Activated CD4-positive, alpha-beta T cell treated with anti-CD3 and anti-CD28 coated beads, Interleukin-2, amount 10 ng/mL, durations not matched to agents 24 days and 14 days (primary cell): ENCODE measurements at places on chromosomes 12 and 14. TPM values are rescaled to one million over a fixed set of nuclear protein-coding genes. Genes with fewer than 3 reads are reported as not detected.

GRCh38 chr12:57552306-57552651 lies 2.4 kb downstream of the KIF5A start:
- no peak for DNase-seq

- no peak for DNase-seq
Observed at GRCh38 chr12:66571361-66571915, 107.4 kb downstream of the GRIP1 start.

- no peak for DNase-seq
Observed at GRCh38 chr14:58281969-58282368, 16.4 kb upstream of the ARID4A start.

DNA sequence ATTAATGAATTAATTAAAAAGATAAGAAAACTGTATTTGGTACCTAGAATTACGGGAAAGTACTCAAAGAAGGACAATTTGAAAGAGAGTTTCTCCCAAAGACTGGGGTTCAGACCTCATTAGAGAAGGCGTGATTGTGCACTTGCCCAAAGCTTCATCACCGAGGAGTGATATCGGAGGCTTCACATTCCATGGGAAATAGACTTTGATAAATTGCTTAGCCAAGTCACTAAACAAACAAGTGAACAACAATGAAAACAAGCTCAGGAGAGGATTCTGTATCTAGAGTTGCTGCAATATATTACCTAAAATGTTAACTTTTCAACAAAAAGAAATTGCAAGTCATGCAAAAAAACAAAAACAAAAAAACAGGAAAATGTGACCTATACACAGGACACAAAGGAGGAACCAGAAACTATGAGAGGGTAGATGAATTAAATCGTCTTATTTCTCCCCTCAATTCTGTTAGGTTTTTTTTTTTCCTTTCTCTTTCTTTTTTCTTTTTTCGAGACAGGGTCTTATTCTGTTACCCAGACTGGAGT lies 3.4 kb downstream of the SPATA7 start:
- DNase-seq = no peak

GRCh38 chr12:64236549-64236948 lies 14.5 kb upstream of the KICS2 start:
- no peak for DNase-seq

DNA sequence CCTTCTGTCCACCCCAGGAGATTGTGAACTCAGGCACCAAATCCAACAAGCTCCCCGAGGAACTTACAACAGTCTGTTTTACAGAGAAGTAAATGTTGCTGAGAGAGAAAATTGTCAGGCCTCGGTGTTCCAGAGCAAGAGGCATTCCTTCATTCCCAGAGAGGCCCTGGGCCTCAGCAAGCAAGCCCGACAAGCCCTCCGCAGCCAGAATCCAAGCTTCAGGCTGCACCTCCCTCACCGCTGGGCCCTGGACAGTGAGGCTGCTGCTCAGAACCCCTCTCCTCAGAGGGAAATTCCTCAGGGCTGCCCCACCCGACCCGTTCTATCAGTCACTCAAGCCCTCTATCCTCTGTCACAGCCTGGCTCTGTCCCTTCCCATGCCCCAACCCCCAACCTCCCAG lies 56.4 kb downstream of the ZFP36L1 start:
- DNase-seq = no peak

GRCh38 chr12:127925971-127926370 lies 341.0 kb upstream of the TMEM132C start:
- no peak for DNase-seq

- no peak for DNase-seq
Observed at GRCh38 chr14:20428010-20428365, 8.0 kb downstream of the KLHL33 start.

DNA sequence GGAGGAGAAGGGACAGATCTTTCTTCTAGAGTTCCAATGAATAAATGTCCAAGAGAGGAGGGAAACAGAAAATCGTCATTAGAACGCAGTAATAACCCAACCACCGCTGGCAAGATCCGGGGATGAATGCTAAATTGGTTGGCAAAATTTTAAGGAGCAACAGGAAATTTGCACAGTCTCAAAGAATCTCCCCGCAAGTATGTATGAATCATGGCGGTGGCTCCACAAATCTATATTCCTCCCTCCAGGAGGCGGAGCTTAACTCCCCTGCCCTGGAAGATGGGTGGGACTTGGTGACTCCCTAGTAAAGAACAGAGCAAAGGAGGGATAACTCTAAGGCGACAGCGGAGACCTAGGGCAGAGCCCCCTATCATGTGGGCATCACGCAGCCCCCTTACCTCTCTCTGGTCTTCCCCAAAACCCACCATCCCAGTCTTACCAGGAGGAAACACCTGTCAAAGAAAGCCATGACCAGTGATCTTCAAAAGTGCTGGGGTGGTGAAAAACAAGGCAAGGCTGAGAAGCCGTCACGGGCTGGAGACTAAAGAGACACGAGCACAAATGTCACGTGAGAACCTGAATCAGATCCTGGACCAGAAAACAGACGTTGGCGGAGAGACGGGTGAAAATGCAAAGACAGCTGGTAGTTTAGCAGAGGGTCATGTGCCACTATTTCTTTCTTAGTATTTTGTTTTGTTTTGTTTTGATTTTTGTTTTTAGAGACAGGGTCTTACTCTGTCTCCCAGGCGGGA lies 125.8 kb downstream of the NCOR2 start:
- no peak for DNase-seq

- no peak for DNase-seq
Observed at GRCh38 chr14:99503848-99504453, 22.7 kb downstream of the CCNK start.

GRCh38 chr12:57483466-57483865 lies 3.8 kb upstream of the ARHGAP9 start:
- no peak for DNase-seq

DNA sequence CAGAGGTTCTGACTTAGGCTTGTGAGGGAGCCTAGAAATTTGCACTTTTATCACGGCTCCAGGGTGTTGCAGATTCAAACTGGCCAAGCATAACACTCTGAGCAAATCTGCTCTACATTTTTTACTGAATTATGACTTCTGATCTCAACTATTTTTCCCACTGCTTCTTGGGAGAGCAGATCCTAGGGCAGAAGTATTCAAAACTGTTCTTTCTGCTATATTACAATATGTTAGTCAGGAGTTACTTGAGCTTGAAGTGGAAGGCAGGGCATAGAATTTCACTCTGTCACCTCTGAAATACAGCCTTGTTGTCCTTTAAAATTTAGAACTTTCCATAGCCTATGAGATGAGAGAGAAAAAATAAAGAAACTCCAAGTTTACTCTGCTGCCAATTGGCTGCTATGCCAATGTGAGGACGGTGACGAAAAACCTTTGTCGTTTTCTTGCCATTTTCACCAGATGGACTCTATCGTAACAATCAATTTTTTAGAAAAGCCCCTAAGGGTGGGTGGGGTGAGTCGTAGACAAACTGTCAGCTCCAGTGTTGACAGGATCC lies 16.4 kb upstream of the KERA start:
- DNase-seq = no peak

GRCh38 chr14:67940486-67941455 lies 121.2 kb downstream of the RAD51B start:
- DNase-seq = no peak

DNA sequence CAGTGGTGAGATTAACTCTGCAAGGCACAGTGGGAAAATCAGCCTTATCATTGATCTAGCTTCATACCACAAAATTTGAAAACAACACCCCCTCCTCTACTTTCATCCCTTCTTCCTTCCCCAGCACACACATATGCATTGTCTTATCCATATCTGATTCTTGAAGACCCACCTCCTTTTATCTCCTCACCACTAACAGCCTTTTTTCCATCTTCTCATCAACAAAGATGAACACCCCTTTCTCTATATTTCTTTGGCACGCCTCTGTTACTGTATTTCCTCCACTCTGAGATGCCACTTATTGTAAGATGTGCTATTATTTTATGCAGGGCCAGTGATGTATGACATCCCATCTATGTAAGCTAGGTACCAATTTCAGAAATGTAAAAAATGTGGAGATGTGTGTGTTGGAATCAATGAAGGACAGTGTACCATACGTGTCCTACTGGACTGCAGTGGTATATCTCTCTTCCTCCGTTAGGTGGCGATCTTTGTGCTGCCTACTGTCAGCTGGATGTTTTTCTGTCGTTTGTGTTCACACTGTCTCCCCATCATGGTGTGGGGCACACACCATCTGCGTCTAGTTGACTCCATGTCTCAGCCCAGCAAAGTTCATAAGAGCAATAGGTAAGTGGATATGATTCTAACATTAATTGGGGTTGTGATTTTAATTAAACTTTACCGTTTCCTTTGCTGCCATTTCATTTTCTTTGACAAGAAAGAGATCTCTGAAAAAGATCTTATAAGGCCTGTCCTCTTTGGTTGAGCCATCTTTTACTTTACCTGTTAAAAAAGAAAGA lies 24.0 kb downstream of the CCDC38 start:
- DNase-seq = peak; percentile 84

GRCh38 chr12:119877639-119877948 lies 474 bp upstream of the CIT start:
- DNase-seq = no peak

GRCh38 chr12:122860040-122860853 lies 25.0 kb downstream of the HIP1R start:
- DNase-seq = peak; percentile 94

GRCh38 chr14:96126339-96126782 lies 78.3 kb upstream of the BDKRB2 start:
- DNase-seq = peak; percentile 84

GRCh38 chr12:3453990-3454680 lies 36.9 kb upstream of the PRMT8 start:
- DNase-seq = no peak

DNA sequence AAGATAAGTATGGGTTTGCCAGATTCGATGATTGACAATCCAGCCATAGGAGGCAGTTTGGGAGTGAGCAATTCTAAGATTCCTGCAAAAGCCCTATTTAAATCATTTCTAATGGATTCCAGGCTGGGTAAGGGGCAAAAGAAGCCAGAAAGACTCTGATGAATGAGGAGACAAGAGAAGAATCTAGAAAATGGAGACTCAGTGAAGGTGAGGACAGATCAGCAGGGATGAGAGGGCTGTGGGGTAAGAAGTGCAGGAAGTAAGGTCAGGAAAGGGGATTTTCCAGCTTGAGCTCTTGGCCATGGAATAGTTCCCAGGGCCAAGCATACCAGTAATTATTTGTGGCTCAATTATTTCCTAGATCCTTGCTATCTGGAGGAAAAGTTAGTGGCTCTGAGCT lies 87.3 kb downstream of the TMX1 start:
- DNase-seq = no peak

DNA sequence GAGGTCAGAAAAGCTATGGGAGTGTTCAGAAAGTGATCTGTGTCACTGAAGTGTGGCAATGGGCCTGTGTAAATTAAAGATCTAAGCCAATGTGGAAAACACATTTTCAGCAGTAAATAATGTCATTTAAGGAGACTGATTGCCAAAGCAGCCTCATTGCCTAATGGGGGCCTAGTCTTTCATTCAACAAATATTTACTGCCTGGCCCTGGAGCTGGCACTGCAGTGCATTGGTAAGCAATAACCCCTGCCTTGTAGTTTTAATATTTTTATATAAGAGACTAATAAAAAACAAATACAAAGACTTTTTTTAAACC lies 326.6 kb downstream of the BTG1 start:
- DNase-seq = no peak

DNA sequence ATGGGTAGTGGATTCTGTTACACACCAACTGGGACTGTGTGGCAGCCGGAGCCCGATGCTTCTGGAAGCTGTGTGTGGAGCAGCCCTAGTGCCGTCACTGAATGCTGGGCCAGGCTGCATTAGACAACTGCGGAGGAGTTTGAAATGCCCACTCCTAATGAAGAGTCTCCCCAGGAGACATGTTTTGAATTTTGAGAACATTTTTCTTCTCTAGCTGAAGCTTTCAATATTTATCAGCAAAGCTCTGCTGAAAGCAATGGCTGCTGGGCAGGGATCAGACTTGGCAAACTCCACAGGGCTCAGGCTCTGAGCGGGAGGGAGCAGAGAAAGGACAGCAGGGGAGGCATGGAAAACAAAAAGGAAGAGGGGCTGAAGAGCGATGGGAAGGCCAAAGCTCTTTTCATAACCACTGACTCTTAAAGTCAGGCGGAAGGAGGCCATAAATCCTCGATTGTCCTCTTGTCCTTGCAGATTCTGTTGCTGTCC lies 189.1 kb downstream of the MON2 start:
- no peak for DNase-seq

DNA sequence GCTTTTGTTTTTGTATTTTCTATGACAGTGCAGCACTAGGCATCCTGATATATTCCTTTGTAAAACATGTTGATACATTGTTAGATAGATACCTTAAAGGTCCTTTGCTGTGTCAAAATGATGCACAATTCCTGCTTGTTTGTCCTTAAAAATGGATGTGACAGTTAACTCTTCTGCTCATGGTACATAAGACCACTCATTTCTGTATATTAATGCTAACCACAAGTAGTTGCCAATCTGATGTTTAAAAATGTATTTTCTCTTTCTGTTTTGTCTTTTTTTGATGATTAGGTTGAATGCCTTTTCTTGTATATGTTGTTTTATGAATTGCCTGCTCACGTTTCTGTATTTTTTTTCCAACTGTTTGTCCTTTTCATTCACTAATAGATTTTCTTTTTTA lies 35.1 kb downstream of the ATF7IP start:
- DNase-seq = peak; percentile 50

DNA sequence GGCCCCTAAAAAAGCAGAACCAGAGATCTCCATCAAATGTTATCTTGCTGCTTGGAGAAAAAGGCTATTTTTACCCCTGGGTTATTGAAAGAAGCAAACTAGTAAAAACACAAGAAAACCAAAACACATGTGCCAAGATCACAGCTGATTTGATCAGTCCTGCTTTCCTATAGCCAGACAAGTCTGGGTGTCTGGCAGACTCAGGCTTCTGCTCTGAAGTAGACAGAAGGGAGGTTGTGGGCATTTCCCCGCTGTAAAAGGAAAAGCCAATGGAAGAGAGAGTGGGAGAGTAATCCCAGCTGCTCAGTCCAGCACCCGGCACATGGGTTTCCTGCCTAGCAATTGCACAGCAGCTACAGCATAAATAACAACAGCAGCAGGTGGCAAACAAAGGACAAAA lies 177.9 kb downstream of the PHLDA1 start:
- DNase-seq = no peak

GRCh38 chr14:90842726-90843125 lies 26.5 kb upstream of the TTC7B start:
- DNase-seq = no peak

- no peak for DNase-seq
Observed at GRCh38 chr12:124761871-124762270, 101.8 kb downstream of the SCARB1 start.

PDZRN4 gene
- not detected in 2 replicates for total RNA-seq

KHNYN gene
- total RNA-seq = 63.0 and 65.4 TPM in 2 replicates

ANKRD33 gene
- not detected in 2 replicates for total RNA-seq

SSTR1 gene
- not detected in 2 replicates for total RNA-seq

CPSF6 gene
- total RNA-seq = 114 and 121 TPM in 2 replicates

KRT80 gene
- not detected in 2 replicates for total RNA-seq

OR6C76 gene
- total RNA-seq = not detected in 2 replicates

PLEK2 gene
- total RNA-seq = 0.95 and 1.7 TPM in 2 replicates

GLIPR1L1 gene
- not detected in 2 replicates for total RNA-seq

UNC79 gene
- total RNA-seq = not detected in 2 replicates

OR6J1 gene
- total RNA-seq = not detected in 2 replicates

MYO1H gene
- not detected in 2 replicates for total RNA-seq
